ENCODE measurements at places on chromosomes 7 and 10.

GRCh38 chr7:138875794-138876193 is 77.8 kb upstream of the ATP6V0A4 start:
- DNase-seq = no peak

- no peak for DNase-seq
Observed at GRCh38 chr10:30709229-30709628, 79.7 kb upstream of the LYZL2 start.

- no peak for DNase-seq
Observed at GRCh38 chr10:83995738-83996331, 143.5 kb upstream of the GHITM start.

DNA sequence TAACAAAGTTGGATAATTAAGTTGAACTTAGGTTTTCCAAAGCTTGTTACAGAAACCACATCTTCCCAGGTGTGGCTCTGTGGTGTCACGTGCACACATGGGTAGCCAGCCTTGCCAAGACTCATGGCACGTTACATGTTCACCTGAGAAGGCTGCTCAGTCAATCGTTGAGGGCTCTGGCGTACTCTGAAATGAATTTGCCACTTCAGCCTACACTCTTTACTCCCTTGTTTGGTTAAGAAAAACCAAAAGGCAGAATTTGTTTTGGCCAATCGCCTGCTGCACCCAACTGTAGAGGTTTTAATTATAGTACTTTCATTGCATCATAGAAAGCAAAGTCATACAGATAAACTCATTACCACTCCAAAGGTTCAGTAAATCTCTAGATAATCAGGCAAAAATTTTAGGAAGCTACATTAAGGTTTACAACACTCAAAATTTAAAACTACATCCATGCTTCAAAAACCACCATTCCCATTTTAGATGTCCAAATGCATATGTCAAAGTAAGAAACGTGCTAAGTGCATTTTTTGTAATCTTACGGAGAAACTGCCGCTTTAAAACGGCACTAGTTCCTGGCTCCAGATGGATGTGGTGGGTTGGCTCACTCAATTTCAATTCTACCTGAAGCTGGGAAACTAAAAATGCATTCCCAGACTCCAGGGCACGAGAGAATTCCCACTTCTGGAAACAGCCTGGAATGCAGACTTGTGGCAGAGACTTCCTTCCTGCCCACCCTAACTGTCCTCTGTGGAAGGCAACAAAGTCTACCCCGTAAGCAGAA is 88.4 kb downstream of the DIP2C start:
- no peak for DNase-seq

- DNase-seq = no peak
Observed at GRCh38 chr7:9242636-9243035, 809.2 kb downstream of the NXPH1 start.

DNA sequence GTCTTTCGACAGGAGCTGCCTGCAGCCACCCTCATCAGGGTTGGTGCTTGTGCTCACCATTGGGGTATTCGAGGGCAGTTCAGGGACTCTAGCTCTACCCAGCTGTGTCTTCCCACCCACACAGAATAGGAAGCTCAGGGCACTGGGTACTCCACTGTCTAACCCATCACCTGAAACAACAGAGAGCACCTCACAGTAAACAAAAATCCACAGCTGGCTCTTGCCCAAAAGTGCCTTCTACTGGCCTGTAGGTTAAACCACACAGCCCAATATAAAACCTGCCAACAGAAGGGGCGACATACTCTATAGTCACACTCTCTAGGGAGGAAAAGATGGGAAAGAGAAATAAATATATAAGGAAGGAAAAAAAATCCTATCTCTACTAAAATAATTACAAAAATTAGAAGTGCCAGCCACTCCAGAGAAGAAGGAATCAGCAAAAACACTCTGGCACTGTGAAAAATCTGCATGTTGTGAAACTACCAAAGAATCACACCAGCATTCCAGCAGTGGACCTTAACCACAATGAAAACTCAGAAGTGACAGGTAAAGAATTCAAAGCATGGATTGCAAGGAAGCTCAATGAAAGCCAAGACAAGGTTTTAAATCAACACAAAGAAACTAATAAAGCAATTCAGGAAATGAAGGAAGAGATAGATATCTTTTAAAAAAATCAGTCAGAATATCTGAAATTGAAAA is 110.0 kb downstream of the HGF start:
- DNase-seq = no peak

DNA sequence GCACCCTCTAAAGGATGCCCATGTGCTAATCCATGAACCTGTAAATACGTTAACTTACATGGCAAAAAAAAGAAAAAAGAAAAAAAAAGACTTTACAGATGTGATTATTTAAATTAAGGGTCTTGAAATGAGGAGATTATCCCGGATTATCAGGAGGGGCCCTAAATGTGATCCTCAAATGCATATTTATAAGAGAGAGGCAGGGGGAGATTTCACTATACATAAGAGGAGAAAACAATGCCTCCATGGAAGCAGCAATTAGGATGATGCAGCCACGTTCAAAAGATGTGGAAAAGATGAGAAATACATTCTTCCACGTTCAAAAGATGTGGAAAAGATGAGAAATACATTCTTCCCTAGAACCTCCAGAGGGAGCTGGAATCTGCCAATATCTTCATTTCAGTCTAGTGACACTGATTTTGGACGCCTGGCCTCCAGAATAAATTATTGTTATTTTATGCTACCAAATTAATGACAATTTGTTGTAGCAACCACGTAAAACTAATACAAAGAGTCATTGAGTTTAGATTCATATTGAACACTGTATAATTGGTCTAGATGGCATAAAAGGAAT is 328.4 kb upstream of the GNAI1 start:
- DNase-seq = no peak

- no peak for DNase-seq
Observed at GRCh38 chr10:133166504-133166827, 6.4 kb downstream of the KNDC1 start.

DNA sequence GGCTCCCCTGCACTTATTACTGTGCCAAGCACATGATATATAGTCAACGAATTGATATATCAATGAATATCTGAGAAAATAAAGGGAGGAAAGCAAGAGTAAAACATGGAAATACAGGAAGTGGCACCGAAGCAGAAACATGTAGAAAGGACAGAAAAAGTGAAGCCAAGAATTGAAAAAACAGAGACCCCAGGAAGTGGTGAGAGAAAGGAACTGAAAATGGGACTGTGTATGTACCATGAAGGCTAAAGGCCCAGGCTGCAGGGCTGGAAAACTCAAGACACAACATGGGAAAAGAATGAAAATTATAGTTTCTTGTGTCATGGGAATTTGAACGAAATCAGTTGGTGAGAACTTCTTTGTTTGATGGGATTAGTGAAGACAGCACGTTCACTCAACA is 60.6 kb downstream of the MAP3K8 start:
- DNase-seq = no peak

DNA sequence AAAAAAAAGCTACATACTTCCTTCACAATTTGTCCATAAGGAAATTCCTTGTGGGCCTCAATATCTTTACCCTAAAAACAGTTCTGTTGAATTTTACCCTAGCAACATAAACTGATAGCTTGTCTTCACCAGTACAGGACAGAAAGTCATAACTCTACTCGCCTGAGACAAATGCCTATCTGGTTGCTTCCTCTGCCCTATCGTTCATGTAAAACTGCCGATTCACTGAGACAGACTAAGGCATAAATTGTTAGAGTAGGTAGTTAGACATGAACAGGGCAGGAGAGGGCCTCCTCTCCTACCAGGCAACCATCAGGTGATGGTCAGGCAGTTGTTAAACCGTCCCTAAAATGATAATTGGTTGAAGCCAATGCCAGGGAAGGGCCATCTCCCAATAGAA is 25.0 kb downstream of the IFIT3 start:
- no peak for DNase-seq

DNA sequence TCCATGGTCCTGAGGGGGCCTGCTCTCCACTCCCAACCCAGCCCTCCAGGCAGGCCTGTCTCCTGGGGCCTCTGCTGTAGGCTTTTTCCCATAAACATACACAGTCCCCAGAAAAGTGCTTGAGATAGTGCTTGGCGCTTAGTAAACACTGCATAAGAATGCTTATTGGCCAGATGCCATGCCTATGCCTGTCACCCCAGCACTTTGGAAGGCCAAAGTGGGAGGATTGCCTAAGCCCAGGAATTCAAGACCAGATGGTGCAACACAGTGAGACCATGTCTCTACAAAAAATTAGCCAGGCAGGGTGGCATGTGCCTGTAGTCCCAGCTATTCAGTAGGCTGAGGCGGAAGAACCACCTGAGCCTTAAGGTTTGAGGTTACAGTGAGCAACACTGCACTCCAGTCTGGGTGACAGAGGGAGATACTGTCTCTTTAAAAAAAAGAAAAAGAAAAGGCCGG is 24.6 kb upstream of the ASL start:
- DNase-seq = no peak

GRCh38 chr7:5231116-5231515 is 41.1 kb downstream of the WIPI2 start:
- DNase-seq = no peak

- DNase-seq = no peak
Observed at GRCh38 chr10:4807761-4808507, 18.1 kb upstream of the AKR1E2 start.

DNA sequence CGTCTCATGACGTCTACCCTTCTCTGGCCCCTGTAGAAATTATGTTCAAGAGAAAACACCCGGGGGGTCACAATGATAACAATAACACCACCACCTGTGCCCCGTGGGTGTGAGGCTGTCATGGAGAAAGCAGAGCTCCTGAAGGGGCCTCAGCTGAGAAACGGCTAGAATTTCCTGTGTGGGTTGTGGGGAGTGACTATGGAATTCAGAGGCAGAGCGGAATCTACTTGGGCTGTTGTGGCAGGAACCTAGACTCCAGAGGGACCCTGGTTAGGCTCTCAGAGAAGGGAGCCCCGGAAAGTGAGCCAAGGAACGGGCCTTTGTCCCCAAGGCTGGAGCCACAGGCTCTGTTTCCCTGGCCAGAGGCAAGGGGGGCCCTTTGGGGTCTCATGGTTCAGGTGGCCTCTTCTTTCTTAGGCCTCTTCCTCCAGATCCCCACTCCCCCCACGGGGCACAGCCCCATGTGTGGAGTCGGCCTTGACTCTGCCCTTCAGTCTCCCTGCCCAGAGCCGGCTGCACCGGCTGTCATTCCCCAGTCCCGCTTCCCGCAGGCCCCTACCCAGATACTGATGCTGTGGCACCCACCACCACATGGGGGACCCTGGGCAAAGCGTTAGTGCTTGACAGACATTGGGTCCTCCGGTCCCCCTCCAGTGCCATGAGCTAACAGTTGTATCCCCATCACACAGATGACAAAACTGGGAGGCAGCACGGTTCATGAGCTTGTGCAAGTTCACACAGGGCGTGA is 6.5 kb upstream of the GIMAP8 start:
- no peak for DNase-seq

DNA sequence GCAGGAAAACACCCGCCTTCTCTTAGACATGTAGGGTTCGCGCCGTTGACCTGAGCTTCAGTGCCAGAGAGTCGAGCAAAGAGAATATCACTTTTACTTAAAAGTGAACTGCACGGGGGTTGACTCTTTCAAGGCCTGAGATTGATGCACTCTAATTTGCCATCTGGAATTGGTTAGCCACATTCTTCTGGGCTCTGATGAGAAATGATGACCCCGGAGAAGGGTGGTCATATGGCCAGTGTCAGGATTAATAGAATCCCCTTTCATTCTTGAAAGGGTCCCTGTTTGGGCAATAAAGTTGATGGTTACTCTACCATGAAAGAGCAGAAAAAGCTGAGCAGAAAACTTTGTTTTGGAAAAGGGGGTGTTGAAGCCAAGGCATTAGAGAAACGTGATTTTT is 31.2 kb downstream of the GRK5 start:
- DNase-seq = no peak

- DNase-seq = no peak
Observed at GRCh38 chr7:84025332-84025927, 169.2 kb downstream of the SEMA3A start.

DNA sequence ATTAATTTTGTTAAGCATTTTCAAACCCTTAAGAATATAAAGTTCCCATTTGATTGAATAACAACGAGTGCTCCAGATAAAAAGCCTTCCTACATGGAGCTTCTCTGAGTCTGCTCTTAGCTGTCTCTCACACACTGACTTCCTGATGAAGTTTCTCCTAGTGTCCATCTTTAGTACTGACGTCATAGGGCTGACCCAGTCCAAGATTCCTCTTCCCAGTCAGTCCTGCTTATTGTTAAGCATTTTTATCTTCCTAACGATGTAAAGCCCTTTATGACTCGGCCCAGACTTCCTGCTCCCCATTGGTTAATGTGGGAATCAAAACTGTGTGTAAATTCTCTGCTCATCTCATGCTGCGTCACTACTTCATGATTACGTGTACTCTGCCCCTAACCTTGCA is 398.8 kb downstream of the TFEC start:
- DNase-seq = no peak

DNA sequence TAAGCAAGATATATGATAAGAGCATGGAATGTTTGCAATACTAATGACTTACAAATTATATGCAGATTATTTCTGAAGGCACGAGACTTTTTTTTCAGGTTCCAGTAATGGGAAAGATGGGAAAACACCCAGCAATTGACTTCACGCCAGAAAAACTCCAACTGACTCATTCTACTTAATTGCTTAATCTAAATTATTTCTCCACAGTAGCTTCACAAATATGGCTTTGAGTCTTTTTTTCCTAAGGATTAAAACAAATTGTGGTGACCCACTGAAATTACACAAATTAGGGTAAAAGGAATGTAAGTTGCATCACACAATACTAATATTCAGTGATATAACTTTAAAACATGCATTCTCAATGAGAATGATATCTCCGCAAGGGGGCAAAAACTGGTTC is 138.7 kb downstream of the GNAI1 start:
- no peak for DNase-seq

GRCh38 chr10:85187047-85187446 is 858.7 kb downstream of the CCSER2 start:
- DNase-seq = no peak

- no peak for DNase-seq
Observed at GRCh38 chr7:52352013-52352981, 683.1 kb upstream of the POM121L12 start.

- DNase-seq = no peak
Observed at GRCh38 chr7:48446721-48447120, 275.5 kb downstream of the ABCA13 start.

- DNase-seq = no peak
Observed at GRCh38 chr7:158707610-158708009, 3.0 kb upstream of the NCAPG2 start.

DNA sequence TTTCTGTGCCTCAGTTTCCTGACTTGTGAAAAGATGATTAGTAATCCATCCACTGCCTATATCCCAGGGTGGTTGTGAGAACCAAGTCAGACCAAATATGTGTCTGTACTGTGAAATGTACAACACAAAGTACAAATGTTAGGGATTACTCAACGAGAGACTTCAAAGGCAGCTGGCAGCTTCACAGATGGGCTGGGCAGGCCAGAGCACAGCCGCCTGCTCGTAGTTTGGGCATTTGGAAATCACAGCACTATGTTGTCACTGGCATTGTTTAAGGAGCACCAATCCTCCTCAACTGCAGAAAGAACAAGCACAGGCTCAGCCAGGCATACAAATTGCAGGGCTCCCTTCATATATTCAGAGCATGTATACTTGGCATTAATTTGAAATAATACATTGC is 64.5 kb upstream of the C10orf90 start:
- no peak for DNase-seq

- no peak for DNase-seq
Observed at GRCh38 chr10:5467634-5468255, 31.6 kb downstream of the CALML5 start.

Measured in esophagus squamous epithelium (tissue), 5 donors.